ENCODE measurements at places on chromosomes 11 and 22.
A peak's percentile ranks its signal among the peaks of the same experiment; 100 is the strongest.

- no peak for DNase-seq
Observed at GRCh38 chr11:78846269-78846668, 271.6 kb upstream of the NARS2 start.

GRCh38 chr11:3747704-3748103 lies 49.6 kb downstream of the NUP98 start:
- no peak for DNase-seq

- no peak for DNase-seq
Observed at GRCh38 chr11:90178751-90179150, 44.1 kb downstream of the CHORDC1 start.

DNA sequence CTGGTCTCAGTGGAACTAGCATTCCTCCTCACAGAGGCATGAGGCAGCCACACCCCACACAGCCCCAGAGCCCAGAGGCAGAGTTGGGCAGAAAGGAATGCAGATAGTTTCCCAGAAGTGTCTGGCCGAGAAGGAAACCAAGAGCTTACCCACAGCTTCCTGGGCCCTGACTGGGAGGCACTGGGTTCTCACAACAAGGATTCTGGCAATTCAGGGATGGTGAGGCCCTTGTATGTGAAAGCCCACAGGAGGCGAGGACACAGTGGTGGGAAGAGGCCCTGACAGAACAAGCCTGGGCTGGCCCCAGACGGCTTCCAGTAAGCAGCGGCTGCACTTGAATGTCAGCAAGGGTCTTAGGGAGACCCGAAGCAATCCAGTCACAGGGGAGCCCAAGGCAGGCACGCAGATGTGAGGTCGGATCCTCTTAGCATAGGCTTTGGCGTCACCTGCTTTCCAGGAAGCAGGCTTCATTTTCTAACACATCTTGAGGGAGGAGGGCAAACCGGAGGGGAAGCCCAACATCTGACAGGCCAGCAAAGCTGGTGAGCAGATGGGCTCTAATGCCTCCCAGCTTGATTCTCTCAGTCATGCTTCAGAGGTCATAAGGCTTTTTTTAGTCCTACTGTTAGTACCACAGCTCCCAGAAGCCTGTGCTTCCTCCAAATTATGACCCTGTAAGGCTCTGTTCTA lies 78.3 kb upstream of the AKIP1 start:
- DNase-seq = no peak

DNA sequence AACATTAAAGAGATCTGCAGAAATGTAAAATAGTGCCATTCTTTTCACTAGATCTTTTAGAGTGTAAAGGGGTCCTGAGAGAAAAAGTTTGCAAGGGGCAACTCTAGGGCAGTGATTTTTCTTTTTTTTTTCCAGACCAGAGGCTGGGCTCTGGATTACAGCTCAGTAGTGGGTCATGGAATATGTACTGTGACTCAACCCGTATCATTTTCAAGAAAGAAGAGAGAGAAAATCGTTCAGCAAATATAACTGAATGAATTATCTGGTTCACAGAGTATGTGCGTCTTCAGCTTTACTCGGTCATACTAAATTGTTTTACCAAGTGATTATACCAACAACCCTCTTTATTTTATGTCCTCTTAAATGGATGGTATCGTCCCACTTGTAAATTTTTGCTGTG lies 3.8 kb downstream of the CEP57 start:
- no peak for DNase-seq

DNA sequence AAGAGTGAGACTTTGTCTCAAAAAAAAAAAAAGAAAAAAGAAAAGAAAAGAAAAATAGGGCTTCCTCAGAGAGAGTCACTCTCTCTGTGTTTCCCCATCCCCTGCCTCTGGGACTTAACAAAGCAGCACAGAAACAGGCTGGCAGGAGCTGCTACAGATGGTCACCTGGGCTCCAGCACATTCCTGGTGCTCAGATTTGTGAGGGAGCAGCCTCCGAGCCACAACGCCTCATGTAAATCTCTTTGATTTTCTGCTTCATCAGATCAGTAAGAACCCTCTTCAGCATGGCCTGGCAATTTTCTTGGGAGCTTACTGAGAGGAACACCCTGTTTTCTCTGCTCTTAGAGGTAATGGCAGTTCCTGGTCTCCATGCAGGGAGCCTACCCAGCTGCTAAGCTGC lies 15.2 kb upstream of the LDHA start:
- DNase-seq = no peak

DNA sequence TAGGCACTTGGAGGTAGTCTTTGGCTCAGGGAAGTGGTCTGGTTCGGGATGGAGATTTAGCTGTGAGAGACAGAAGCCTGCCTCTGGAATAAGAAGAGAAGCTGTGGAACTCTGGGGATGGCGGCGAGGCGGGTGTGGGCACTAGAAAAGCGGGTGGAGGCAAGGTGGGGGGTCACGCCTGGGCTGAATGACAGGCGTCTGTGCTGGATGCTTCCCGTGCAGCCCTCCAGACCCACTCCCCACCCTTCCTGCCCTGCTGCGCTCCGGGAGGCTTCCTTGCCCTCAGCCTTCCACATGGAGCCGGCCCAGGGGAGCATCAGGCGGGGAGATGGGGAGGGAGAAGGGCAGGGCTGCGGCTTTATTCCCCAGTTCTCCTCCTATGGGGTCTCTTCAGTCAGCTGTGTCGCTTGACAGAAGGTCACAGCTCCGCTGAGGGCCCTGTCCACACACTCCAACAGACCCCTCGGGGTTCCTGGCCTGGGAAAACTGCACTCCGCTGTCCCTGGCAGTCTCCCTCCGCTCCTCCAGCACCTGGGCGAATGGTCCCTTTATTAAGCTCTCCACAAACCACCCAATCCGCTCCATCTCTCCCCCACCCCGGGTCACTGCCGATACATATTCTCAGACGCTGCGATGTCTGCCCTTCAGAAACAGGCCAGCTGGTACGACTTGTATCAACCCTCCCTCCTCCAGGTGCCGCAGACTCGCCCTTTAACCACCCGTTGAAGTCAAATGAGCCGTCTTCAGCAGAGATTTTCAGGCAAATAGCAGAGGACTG lies 6.2 kb downstream of the DNAJB13 start:
- no peak for DNase-seq

DNA sequence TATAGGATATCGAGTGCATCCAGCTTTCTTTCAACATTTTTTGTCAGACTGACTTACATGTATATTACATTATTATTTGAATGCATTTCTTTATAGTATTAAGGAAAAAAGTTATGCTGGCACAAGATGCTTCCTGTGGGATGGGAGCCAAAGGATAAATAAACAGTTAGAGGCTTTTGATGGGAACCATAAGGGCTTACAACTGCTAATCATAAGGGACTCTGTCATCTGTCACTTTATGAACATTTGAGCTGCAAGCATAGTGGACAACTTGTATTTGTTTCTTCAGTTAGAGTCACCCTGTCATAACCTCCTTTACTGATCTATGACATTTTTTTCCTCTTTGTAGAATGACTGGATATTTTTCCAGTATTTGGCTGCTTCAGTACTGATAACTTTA lies 132.4 kb upstream of the CHORDC1 start:
- no peak for DNase-seq

- no peak for DNase-seq
Observed at GRCh38 chr11:1936781-1937615, 10.1 kb upstream of the MRPL23 start.

GRCh38 chr11:119108857-119109221 lies 1.7 kb downstream of the C2CD2L start:
- DNase-seq = no peak

DNA sequence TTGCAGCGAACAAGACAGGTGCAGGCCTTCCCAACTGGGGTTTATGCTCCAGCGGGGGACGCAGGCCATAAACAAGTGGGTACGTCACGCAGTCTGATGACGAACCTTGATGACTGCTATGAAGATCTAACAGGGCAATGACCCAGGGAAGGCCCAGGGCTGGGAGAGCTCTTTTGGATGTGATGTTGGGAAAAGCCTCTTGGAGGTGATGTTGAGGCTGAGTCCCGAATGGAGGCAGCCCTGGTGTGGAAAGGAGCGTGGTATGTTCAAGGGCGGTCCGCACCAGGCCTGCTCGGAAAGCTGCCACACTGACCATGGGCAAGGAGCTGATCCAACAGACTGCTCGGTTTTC lies 5.8 kb downstream of the FADS2 start:
- no peak for DNase-seq

DNA sequence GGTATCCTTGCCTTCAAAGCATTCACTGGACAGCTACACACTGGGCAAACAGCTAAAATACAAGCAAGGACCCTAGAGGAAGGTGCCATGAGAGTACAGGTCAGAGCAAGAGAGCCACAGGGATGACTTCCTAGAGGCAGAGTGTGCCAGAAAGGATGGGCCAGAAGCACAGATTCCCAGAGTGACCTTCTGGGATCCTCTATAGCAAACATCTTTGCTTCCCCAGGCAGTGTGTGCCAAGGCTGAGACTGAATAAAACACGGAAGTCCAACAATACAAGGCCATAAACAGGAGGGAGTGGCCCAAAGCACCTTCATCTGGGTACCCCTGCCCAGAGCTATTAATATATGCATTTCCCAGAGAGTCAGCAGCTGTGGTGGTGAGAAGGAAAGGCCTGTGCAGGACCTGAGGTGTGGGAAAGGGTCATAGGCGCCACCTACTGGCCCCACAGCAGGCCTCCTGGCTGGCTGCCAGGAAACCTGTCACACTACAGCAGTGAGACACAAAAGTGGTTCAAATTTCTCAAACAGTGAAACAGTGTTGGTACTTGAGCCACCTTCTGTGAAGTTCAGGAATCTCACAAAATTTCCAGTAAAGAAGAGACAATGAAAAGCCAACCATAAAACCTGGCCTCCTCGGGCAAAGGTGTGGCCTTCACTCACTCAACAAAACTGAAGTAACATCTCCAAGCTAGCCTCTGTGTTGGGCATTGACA lies 20.3 kb downstream of the CLPB start:
- peak; percentile 81 for DNase-seq

GRCh38 chr11:115920841-115921480 lies 416.7 kb upstream of the CADM1 start:
- DNase-seq = no peak

- no peak for DNase-seq
Observed at GRCh38 chr22:39643311-39644083, 72.9 kb downstream of the CACNA1I start.

DNA sequence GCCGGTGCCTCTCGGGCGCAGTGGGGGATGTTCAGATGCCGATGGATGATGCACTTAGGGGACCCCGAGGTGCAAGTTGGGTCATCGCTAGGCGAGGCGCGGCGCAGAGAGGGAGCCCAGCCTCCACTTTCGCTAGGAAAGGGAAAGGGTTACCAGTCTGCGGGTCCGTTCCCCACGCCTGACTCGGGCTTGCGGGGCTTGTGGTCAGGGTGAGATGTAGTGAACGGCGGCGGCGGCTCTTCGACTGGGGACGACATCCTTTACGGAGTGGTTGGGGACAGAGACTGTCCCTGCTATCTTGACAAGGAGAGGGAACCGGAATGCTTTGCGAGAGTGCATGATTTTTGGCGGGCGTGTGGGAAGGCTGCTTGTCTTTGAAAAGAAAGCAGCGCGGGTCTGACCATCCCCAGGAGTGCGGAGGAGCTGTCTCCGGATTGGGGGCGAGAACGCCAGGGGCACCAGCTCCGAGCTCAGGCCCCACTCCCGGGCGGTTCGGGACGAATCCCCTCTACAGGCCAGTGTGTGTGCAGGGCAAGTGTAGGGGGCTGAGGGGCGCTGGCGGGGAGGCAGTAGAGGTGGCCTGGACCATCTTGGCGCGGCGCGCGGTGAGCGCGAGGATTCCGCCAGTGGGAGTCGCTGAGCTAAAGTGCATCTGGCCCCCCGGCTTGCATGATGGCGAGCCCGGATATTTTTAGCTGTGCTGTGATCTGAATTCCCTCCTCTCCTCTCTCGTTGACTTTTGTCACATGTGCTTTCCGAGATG lies 1.1 kb downstream of the FAT3 start:
- DNase-seq = no peak

DNA sequence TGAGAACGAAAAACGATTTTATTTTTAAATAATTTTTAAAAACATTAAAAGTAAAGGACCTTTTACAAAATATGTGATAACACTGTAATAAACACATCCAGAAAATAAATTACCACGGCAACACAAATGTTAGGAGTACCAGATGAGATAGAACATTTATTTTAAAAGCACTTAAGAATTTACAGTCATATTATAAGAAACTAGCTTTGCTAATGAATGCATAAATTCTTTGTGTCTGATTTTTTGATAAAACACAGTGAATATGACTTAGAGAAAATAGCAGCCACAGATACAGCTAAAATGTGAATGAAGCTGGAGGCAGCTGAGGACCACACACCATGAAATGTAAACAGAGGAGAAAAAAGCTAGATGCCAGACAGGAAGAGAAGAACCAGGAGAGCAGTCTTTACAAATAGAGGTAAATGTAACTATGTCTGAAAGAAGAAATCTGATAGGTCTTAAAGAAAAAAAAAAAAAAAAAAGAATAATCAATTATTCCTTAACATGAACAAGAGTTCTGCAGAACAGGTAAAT lies 14.6 kb downstream of the CCDC34 start:
- DNase-seq = no peak

DNA sequence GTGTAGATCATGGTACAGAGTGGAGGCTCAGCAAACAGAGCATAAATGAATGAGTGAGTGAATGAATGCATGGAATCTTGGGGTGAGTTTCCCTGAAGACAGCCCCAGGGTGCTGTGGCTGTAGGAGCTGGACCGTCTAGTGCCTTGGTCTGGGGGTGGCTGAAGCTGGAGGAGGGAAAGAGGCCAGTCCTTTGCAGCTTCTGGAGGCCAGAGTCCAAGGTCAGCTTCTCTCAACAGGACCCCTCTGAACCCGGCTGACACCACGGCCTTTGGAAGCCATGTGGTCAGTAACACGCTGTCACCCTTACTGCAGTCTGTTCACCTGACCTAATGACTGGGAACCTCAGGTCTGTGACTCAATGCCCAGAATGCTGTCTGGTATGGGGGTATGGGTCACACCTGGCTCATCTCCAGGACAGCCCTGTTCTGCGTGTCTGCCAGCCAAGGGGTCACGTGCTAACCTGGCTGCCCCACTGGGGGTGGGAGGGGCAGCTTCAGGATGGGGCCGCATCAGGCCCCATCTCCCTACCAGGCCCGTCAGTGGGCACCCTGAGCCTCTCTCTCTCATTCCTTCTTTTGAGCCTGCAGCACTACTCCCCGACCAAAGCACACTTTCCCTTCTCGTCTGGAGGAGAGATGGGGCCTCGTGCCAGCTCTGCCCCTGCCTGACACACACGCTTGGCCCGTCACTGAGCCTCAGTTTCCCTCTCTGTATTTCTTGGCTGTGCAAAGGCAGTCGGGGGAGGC lies 24.1 kb upstream of the CHKA start:
- no peak for DNase-seq

Measured in stimulated activated CD4-positive, alpha-beta T cell treated with anti-CD3 and anti-CD28 coated beads, Interleukin-2, amount 100 ng/mL, for 48 hours (primary cell).